Gastrocnemius medialis (tissue), 4 donors: ENCODE measurements at places on chromosomes 6 and 20. TPM values are rescaled to one million over a fixed set of nuclear protein-coding genes. Genes with fewer than 3 reads are reported as not detected.

GRCh38 chr6:10395704-10396546 lies 18.9 kb downstream of the TFAP2A start:
- H3K4me1 ChIP-seq, result no peaks in the 10 kb centered on the region
- no peak for DNase-seq
- H3K36me3 ChIP-seq, result no peaks in the 10 kb centered on the region
- no peak overlapping the region for H3K27ac ChIP-seq
- peaks cover 89% of the 10 kb centered on the region for H3K27me3 ChIP-seq

- no peak for DNase-seq
- no peaks in the 10 kb centered on the region for H3K4me1 ChIP-seq
- no peaks in the 10 kb centered on the region for H3K27me3 ChIP-seq
- H3K27ac ChIP-seq, result no peak overlapping the region
- no peaks in the 10 kb centered on the region for H3K36me3 ChIP-seq
Observed at GRCh38 chr6:132683543-132683942, 24.6 kb upstream of the TAAR1 start.

Gene ADGRF4
- total RNA-seq, result not detected

- H3K27me3 ChIP-seq, result no peaks in the 10 kb centered on the region
- H3K27ac ChIP-seq, result no peak overlapping the region
- H3K4me3 ChIP-seq, result no peak overlapping the region
Observed at GRCh38 chr6:65399355-65400084, 307.5 kb downstream of the EYS start.

Gene SLC17A3
- total RNA-seq, result not detected

- H3K27me3 ChIP-seq, result no peaks in the 10 kb centered on the region
- DNase-seq, result no peak
- H3K36me3 ChIP-seq, result no peaks in the 10 kb centered on the region
- no peak overlapping the region for H3K27ac ChIP-seq
- peaks cover 4% of the 10 kb centered on the region for H3K4me1 ChIP-seq
- H3K4me3 ChIP-seq, result no peak overlapping the region
Observed at GRCh38 chr6:167691533-167692312, 135.0 kb upstream of the AFDN start.

Gene APOM
- 7.9 TPM for total RNA-seq

DNA sequence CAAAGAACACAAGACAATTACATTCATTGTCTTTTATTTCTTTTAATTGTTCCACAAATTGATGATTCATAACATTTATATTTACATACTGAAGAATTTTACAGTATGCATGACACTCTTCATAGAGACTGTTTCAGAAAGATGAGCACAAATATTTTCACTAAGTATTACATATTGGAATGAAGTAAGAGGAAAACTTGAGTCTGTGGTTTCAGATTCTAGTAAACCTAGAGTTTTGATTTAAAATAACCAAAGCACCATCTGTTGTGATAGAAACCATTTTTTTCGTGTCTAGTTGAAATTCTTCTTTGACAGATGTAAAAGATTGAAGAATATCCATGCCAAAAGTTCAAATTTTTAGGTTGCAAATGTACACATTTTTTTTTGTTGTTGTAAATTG lies 32.1 kb upstream of the OPN5 start:
- no peaks in the 10 kb centered on the region for H3K27me3 ChIP-seq
- no peak overlapping the region for H3K4me3 ChIP-seq
- H3K27ac ChIP-seq, result no peak overlapping the region
- DNase-seq, result no peak
- no peaks in the 10 kb centered on the region for H3K4me1 ChIP-seq

DNA sequence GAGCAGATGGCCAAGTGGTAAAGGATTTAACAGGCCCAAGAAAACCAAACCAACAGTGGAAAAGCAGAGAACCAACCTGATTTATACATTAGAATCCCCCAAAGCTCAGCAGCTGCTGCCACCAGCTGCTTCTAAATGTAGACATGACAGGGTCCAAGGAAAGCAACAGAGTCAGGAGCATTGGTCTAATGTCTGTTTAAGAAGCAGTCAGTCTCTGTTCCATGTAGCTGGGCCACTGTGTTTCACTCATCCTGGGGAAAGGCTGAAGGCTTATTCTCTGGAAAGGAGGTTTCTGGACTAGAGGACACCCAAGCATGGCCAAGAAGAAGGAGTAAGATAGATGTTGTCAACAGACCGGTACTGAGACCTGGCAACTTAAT lies 75.4 kb downstream of the TMEM244 start:
- H3K27ac ChIP-seq, result no peak overlapping the region
- H3K36me3 ChIP-seq, result no peaks in the 10 kb centered on the region
- DNase-seq, result no peak
- no peaks in the 10 kb centered on the region for H3K27me3 ChIP-seq
- H3K4me3 ChIP-seq, result no peak overlapping the region
- H3K4me1 ChIP-seq, result no peaks in the 10 kb centered on the region

GRCh38 chr6:39378175-39378959 lies 55.9 kb upstream of the KCNK16 start:
- H3K36me3 ChIP-seq, result no peaks in the 10 kb centered on the region
- no peaks in the 10 kb centered on the region for H3K4me1 ChIP-seq
- H3K27ac ChIP-seq, result no peak overlapping the region
- no peaks in the 10 kb centered on the region for H3K27me3 ChIP-seq

DNA sequence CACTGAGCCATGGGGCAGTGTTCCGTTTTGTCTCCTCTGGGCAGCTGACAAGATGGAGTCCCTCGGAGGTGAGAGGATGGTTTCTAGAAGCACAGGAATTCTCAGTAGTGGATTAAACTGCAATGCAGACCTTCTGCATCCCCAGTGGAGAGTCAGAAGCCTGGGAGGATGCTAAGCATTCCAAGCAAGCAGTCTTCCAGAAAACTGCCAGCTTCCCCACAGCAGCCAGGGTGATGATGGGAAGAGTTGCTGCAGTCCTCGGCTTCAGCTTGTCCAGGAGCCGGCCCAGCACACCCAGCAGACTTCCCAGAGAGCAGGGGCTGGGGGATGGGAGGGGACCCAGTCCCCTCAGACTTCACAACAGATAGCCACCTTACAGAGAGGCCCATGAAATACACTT lies 163.6 kb downstream of the LY86 start:
- no peak for DNase-seq
- H3K4me3 ChIP-seq, result no peak overlapping the region
- peaks cover 38% of the 10 kb centered on the region for H3K4me1 ChIP-seq
- no peaks in the 10 kb centered on the region for H3K36me3 ChIP-seq
- no peaks in the 10 kb centered on the region for H3K27me3 ChIP-seq

DNA sequence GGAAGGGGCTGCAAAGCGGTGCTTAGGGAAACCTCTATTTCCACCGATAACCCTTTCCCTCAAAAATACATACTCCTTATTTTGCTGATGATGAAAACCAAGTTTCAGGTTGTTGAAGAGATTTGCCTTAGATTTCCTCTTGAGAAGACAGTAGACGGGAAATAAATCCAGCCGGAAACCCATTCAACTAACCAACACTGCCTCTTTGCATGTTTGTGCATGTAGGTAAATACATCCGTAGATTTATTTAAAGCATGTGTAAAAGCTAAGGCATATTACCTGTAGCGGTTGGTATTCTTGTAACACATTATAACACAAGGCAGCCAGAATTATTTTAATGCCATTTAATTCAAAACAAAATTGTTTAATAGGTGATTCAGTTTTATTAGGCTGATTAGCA lies 136.3 kb upstream of the SLC22A23 start:
- no peak overlapping the region for H3K27ac ChIP-seq
- H3K4me1 ChIP-seq, result no peaks in the 10 kb centered on the region
- no peaks in the 10 kb centered on the region for H3K27me3 ChIP-seq
- DNase-seq, result no peak

GRCh38 chr6:56852260-56853010 lies 102.5 kb upstream of the BEND6 start:
- peaks cover 8% of the 10 kb centered on the region for H3K4me1 ChIP-seq
- no peak for DNase-seq
- H3K27ac ChIP-seq, result peak overlapping the region; percentile 25
- no peaks in the 10 kb centered on the region for H3K36me3 ChIP-seq
- no peaks in the 10 kb centered on the region for H3K27me3 ChIP-seq

DNA sequence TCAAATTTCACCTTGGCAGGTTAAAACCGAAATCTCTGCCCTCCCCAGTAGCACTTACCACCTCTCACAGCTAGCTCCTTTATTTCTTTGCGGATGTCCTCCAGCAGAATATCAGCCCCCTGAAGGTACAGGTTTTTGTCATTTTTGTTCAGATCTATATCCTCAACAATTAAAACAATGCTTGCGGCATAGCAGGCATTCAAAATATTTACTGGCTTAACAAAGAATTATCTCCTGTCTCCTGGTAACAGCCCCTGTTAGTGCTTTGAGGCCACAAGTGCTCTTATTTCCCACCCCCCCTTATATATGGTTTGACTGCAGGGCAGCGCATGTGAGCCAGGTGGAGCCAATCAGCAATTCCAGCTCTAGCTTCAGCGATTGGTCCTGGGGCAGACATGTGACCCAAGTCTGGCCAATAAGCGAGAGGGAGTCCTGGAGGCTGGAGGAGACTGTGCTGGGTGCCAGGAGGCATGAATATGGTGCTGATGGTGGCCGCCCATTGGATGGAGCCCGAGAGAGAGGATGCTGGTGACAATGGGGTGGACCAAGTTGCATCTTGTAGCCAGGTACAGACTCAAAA lies 21.0 kb downstream of the SULF2 start:
- no peak overlapping the region for H3K27ac ChIP-seq
- DNase-seq, result no peak
- no peak overlapping the region for H3K4me3 ChIP-seq
- peaks cover 13% of the 10 kb centered on the region for H3K4me1 ChIP-seq
- peaks cover 9% of the 10 kb centered on the region for H3K27me3 ChIP-seq
- no peaks in the 10 kb centered on the region for H3K36me3 ChIP-seq

DNA sequence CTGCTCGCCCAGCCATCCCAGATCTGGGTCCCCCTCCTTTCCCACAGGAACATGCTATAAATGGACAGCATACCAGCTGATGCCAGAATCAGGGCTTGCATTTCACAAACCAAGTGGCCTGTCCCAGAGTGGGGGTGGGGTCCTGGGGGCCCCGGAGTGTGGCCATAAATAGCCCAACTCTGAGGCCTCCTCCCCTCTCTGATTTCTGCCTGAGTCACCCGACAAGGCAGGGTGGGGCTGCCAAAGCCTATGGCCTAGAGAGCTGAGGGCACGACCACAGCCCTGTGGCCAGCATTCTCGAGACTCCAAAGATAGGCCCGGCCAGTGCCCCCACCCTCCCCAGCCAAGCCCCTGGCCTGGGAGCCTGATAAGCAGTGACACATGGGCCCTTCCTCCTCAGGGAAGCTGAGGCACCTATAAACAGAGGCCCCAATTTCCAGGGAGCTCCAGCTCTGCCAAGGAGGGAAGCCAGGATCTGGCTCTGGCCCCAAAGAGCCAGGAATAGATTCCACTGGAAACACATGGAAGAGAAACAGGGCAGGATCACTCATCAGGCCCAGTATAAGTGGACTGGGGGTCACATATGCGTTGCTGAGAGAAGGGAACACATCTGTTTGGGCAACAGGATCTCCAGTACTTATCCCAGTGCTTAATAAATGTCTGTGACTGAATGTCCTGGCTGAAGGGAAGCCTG lies 20.3 kb downstream of the SNTA1 start:
- no peaks in the 10 kb centered on the region for H3K27me3 ChIP-seq
- H3K36me3 ChIP-seq, result no peaks in the 10 kb centered on the region
- H3K27ac ChIP-seq, result peak overlapping the region; percentile 98
- peak; percentile 99 for DNase-seq
- no peak overlapping the region for H3K4me3 ChIP-seq

Gene BMP6
- 1.7 TPM for total RNA-seq

GRCh38 chr6:31794294-31794865 lies 1.2 kb downstream of the VARS1 start:
- peak overlapping the region; percentile 95 for H3K27ac ChIP-seq
- peak overlapping the region; percentile 92 for H3K4me3 ChIP-seq
- no peak for DNase-seq
- no peaks in the 10 kb centered on the region for H3K27me3 ChIP-seq
- H3K36me3 ChIP-seq, result no peaks in the 10 kb centered on the region

GRCh38 chr20:25539742-25540672 lies 45.3 kb downstream of the NINL start:
- H3K27ac ChIP-seq, result peak overlapping the region; percentile 12
- peak overlapping the region; percentile 56 for H3K4me3 ChIP-seq
- H3K36me3 ChIP-seq, result no peaks in the 10 kb centered on the region
- DNase-seq, result no peak

Gene PACRG
- total RNA-seq, result 0.60 TPM

Gene CENPW
- total RNA-seq, result not detected

DNA sequence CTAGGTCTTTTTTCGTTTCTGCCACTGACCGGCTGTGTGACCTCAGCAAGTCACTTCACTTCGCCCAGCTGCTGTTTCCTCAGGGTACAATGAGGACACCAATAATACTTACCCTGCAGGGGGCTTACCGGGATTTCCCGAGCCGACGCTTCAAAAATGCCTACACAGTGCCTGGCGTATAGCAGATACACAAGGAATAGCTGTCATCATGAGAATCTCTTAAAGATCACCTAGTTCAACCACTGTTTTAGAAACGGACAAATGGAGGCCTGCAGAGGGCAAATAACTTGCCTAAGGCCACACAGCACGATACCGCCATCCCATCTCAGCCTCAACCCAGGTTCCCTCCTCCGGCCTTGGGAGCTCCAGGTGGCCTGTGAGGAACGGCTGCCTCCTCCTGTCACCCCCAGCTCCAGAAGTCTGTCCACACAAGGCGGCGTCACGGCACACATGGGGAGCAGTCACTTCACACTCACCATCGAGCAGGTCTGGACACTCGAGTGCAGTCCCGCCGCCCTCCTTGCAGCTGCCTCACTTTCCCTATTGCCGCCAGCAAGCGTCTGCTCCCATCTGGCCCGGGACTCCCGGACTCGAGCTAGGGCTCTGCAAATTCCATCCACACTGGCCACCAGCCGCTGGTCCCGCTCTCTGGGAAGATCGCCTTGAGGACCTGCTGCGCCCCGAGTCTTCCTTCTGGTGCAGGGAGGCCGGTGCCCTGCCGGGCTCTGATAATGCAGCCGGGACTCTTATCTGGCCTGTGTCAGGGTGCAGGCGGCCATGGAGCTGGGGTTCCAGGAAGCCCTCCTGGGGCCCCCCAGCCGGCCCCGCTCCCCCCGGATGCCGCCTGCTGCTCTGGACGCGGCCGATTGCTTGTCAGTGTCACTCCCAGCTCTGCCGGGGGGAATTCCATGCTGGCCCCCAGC lies at the start of gene RIPOR3:
TSS of gene RIPOR3 (minus strand) at position 893 of the 923 bp plus-strand sequence. CDS start at position 479, 414 bp downstream.
- peak; percentile 20 for DNase-seq
- peak within 1 kb of the TSS; percentile 52 for H3K4me3 ChIP-seq

- DNase-seq, result no peak
- no peak overlapping the region for H3K27ac ChIP-seq
- no peaks in the 10 kb centered on the region for H3K27me3 ChIP-seq
- H3K4me3 ChIP-seq, result no peak overlapping the region
- H3K4me1 ChIP-seq, result no peaks in the 10 kb centered on the region
- no peaks in the 10 kb centered on the region for H3K36me3 ChIP-seq
Observed at GRCh38 chr6:65760285-65760684, 53.3 kb upstream of the EYS start.

Gene MRPL18
- total RNA-seq, result 81.9 TPM

DNA sequence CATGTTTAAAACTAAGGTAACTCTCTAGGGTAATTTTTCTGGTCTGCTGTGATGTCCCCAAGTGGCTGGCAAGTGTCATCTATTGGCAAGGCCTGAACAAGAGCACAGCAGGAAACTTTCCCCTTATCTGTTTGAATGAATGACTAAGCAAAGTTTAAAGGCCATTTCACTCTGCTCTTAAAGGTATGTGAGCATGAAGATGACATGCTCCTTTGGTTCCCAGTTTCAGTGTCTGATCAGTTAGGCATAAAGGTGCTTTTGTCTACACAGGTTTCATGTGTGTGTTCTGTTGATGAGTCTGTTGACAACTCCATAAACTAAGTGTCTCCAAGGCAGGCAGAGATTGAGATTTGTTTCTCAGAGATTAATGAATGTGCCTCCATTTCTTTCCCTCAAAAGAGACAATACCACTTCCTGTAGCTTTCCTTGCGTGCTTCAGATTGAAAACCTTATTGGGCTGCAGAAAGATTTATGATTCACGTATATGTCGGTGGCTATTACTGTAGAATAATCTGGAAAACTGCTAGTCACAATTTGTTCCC lies 83.9 kb downstream of the MAP3K7 start:
- H3K4me3 ChIP-seq, result no peak overlapping the region
- DNase-seq, result no peak
- no peak overlapping the region for H3K27ac ChIP-seq
- no peaks in the 10 kb centered on the region for H3K4me1 ChIP-seq
